ENCODE measurements at places on chromosomes 13 and 19.
A peak's percentile ranks its signal among the peaks of the same experiment; 100 is the strongest.

DNA sequence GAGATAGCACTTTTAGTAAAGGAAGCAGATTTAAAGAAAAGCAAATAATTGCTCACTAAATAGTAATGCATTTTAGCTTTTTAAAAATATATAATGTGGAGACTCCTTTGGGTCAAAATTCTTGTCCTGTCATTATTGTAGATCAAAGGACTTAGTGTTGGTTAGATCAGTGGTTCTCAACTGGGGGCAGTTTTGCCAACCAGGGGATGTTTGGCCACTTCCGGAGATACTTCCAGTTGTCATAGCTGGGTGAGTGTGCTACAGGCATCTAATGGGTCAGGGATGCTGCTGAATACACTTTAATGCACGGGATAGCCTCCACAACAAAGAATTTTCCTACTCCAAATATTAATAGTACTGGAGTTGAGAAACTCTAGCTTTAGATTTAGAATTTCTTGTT lies 126.8 kb downstream of the LMO7 start:
- no peak for DNase-seq

DNA sequence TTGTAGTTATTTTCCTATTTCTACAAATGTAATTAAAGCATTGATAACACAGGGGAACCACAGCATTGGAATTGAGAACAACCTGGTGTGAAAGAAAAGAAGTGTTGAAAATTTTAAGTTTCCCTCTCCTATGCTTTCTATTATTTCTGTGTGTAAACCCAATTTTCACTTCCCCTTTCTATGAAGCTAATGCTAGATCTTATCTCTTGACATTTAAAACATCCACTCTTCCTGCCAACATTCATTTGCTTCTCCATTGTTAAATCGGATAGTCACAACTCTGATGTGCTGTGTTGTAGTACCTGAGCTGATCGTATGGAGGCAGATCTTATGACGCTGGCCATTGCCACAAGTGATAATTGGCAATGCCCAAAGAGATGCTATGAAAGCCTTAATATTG lies 203.0 kb downstream of the ITGBL1 start:
- DNase-seq: no peak

DNA sequence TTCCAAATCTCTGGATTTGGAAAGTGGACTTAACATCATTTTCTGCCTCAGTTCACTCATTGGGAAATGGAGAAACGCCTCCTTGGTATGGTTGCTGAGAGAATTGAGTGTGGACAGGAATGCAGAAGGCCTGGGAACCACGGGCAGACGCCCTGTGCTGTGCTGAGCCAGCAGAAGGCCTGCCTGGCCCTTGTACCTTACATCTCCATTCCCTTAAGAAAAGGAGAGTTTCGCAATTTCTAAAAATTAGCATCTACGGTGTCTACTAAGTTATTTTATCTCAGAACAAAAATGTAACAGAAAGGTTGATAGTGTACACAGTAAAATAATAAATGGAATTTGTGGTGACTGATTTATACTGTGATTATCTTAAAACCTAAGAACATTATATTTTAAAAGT lies 78.7 kb downstream of the IPO5 start:
- DNase-seq: no peak

DNA sequence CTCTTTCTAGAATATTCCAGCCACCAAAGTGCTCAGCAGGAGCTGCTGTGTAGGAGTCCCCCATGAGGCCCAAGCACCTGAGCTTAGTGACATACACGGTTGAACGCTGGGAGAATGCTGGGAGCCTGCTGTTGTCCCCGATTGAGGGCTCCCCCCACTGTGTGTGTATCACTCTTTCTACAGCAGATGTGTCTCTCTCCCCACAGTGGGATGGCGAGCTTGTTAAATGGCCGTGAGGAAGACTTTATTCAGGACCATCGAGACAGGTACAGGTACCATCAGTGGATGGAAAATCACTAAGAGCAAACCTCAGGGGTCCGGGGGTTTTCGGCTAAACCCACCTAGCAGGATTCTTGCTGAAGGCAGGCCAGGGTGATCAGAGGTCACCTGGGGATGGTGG lies 22.7 kb downstream of the EPN1 start:
- no peak for DNase-seq

GRCh38 chr13:74104661-74105275 lies 29.4 kb downstream of the KLF12 start:
- no peak for DNase-seq

GRCh38 chr13:26529441-26529840 lies 28.0 kb upstream of the WASF3 start:
- no peak for DNase-seq

- DNase-seq: no peak
These were observed 18.3 kb downstream of the PCID2 start for GRCh38 chr13:113190181-113190580.

DNA sequence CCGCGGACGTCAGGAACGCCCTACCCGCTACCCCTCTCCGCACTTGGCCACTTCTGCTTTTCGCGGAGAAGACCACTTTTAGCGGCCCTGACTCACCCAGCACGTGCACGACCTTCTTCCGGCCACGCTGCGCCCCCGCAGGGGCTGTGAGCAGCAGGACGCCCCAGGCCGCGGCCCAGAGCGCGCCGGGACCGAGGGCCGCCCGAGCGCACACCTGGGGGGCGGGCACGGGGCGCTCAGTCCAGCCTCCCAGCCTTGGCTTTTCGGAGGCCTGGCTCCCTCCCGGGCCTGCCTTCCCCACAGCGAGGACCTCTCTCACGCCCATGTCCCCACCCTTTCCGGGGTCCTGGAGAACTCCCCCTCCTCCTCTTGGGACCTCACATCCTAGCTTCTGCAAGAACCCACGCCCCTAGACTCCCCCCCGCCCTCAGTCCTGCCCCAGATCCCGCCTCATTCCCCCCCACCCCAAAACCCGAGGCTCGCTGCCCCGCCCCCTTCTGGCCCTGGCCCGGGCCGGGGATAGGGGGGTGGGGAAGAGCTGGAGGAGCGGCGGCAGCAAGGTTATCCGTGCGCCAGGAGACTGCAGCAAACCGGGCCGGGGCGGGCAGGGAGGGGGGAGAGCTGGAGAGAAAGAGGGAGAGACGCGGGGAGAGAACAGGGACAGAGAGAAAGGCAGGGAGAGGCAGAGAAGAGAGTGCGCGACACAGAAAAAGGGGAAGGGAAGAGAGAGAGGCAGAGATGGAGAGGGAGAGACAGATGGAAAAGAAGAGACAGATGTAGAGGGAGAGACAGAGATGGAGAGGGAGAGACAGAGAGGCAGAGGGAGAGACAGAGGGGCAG lies 11.5 kb downstream of the TM6SF2 start:
- no peak for DNase-seq

GRCh38 chr19:35484252-35485036 lies 5.8 kb downstream of the KRTDAP start:
- no peak for DNase-seq

GRCh38 chr19:47601180-47601904 lies 7.6 kb upstream of the BICRA start:
- no peak for DNase-seq

GRCh38 chr13:21657538-21657937 lies 13.3 kb upstream of the FGF9 start:
- DNase-seq: no peak

DNA sequence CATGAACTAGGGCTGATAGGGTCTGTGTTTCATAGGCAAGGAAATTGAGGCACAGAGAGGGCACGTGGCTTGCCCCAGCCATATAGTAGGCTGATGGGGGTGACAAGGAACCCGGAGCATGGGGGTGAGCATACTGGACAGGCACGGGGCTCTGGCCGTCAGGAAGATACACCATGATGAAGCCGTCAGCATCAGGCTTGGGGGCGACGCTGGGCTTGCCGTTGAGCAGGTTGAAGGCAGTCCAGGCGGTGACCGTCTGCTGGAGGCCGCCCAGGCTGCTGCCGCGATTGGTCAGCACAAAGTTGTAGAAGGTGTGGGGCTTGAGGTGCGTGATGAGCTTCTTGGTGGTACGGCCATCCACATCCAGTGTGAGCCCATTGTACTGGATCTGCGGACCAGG lies 119.7 kb downstream of the PTPRS start:
- no peak for DNase-seq

- DNase-seq: no peak
These were observed 2.0 kb upstream of the EBPL start for GRCh38 chr13:49693191-49693733.

- no peak for DNase-seq
These were observed 158.1 kb downstream of the RGCC start for GRCh38 chr13:41615528-41615855.

DNA sequence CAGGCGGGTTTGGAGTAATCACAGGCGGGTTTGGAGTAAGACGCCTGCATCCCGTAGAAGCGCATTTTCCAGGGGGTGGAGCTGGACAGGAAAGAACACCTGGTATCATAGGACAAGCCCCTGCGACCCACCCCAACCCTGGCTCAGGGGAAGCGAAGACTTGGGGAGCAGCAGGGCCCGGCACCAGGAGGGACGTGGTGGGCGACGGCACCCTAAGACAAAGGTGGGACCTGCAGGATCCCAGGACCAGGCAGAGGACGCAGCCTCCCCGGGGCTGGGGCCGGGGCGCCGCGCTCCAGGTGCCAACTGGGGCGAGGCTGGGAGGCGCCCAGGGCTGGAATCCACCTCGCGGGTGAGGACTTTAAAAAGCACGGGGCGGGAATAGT lies 520 bp downstream of the ZNF600 start:
- no peak for DNase-seq

GRCh38 chr13:112643759-112644459 lies 45.9 kb upstream of the ATP11A start:
- DNase-seq: no peak

DNA sequence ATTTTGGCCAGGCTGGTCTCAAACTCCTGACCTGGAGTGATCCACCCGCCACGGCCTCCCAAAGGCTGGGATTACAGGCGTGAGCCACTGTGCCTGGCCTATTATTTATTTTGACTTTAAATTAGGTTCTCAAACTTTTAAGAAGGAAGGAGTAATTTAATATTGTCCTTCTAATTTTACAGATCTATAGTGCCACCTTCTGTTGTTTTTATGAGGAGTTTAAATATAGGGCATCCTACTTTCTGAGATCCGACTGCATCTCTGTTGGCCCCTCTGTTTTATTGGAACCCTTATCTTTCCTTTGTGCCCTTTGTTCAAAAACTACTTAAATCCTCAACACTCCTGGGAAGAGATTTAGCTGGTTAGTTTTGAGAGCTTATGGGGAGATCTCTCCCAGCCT lies 25.4 kb upstream of the ZMYM5 start:
- no peak for DNase-seq

- DNase-seq: no peak
These were observed 19.1 kb upstream of the AKAP8 start for GRCh38 chr19:15398501-15399233.

DNA sequence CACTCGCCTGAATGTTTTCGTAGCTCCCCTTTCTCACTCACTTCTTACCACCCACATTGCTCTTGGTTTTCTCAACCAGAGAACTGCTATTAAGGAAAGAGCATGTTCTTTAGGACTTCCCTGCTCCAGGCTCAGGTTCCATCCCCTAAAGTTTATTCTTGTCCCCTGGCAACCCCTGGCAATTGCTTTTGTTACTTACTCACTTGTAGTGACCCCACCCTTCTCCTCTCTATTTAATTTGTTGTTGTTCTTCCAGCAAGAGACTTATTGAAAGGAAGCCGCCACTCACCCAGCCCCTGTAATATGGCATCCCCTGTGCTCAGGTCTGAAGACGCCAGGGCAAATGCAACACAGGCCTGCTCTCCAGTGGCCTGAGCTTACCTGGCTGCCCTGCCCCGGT lies 233.7 kb upstream of the SOX21 start:
- DNase-seq: no peak

DNA sequence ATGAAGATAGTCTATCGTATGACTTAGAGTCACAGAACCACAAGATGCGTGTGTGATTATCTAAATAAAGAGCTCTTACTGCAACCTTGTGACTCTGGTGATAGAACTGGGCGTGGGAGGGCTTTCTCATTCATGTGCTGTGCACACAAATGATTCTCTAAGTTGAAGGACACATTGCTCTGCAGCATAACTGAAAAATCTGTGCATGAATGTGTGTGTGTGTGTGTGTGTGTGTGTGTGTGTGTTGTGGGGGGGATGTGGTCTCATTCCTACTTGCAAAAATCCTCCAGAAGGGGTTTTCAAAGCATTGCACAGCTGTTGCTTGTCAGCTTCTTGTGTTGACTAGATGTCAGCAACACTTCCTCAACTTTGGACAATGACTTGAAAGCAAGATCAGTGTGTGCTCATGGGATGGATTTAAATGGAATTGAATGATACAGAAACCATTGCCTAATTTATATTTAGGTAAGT lies 22.4 kb downstream of the LRCH1 start:
- no peak for DNase-seq

DNA sequence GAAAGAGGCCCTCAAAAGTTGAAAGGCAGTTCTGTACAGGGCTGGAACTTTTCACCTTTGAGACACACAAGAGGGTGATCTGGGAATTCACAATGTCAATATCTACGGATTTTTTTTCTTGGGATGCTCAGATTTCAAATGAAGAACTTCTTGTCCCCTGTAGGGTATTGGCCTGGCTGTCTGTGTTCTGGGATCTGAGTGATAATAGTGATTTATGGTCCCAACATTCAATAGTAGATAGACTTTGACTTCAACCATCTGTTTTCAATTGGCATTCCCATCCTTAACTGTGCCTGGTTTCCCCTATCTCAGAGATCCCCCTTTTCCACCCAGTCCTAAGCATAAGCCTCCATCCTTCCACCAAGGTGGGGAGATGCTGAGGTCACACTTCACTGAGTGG lies 274.1 kb downstream of the COG6 start:
- DNase-seq: no peak

DNA sequence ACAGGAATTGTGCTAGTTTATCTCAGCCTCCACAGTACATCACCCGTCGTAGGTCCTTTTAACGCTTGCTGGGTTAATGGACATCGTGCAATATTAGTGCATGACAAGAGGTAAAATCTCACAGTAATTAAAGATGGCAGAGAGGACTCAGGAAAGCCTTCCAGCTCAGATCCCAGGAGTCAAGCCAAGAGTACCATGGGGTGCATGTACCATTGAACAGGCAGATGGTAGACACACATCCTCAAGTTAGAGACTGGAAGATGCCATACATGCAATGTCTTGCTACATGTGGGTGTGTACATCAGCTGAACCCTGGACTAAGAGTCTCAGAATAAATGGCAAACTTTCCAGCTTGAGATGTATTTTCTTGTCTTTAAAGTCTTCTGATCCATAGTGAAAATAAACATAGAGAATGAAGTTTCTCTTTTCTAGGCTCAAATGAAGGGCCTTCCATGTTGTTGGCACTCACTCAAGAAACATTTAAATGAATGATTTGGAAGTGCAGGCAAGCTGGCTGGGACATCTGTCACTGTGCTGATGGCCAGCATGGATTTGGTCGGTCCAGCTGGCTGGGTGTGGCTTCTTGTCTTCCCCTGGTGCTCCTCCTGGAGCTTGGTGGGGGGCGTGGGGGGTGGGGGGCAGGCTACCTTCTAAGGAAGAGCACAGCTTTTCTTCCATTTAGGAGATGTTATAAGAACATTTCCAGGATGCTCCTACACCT lies 290.9 kb upstream of the MAB21L1 start:
- no peak for DNase-seq

- DNase-seq: peak; percentile 34
These were observed 19.7 kb upstream of the EDDM13 start for GRCh38 chr19:56252699-56253422.

GRCh38 chr13:99329477-99329876 lies 22.3 kb upstream of the GPR183 start:
- no peak for DNase-seq

All from effector memory CD4-positive, alpha-beta T cell (primary cell).